ENCODE measurements at places on chromosomes 5 and 9.

- no peak for DNase-seq
These were observed 144.0 kb downstream of the CAAP1 start for GRCh38 chr9:26748449-26749058.

DNA sequence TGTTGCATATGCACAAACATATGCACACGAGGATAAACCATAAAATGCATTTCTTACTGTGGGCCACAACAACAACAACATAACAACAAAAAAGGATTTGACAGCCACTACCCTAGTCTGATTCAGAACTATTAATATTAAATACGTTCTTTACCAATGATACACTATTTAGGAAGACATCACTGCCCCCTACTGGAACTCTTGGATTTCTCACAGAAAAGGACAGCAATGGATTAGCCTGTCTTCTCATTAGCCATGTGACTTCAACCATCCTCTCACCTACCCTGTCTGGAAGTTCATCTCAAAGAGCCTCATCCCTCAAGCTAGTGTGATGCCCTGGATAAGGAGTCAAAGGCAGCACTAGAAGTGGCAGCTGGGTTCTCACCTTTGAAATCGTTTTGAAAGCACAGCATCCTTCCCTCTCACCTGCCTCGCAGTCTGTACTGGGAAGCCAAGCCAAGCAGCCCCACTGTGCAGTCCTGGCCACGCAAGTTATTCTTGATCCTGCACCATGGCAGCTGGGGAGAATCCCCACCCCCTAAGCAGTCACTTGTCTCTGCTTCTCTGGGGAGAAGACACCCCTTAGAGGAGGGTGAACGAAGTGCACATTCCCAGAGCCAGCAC is 64.6 kb downstream of the SH3TC2 start:
- no peak for DNase-seq

GRCh38 chr5:156191547-156191946 is 135.4 kb upstream of the SGCD start:
- DNase-seq = no peak

GRCh38 chr5:50727149-50727496 is 60.7 kb downstream of the PARP8 start:
- DNase-seq = no peak

GRCh38 chr5:81238460-81238859 is 5.3 kb downstream of the CKMT2 start:
- DNase-seq = no peak

- DNase-seq = no peak
These were observed 382.9 kb downstream of the MAT2B start for GRCh38 chr5:163888366-163888765.

GRCh38 chr5:173103411-173103810 is 40.9 kb upstream of the BNIP1 start:
- no peak for DNase-seq

DNA sequence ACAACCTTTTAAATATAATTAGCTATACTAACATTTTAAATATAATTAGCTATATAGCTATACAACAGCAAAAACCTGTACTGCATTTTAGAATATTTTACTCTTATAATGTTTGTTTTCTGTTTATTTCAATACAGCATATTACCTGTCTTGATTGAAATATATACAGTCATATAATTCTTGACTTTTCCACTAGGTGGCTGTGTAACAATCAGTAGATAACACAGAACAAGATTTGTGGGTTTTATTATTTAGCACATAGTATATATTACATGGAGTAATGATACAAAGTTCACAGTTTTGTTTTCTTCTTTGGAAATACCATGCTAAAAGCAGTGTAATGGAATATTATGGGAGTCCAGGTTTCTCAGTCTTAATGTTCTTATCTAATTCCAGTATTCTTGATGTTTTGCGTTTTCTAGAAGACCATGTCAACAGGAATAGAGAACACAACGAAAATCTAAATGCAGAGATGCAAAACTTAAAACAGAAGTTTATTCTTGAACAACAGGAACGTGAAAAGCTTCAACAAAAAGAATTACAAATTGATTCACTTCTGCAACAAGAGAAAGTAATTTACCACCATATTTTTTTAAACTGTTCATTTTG is 13.3 kb downstream of the HMMR start:
- DNase-seq = no peak

DNA sequence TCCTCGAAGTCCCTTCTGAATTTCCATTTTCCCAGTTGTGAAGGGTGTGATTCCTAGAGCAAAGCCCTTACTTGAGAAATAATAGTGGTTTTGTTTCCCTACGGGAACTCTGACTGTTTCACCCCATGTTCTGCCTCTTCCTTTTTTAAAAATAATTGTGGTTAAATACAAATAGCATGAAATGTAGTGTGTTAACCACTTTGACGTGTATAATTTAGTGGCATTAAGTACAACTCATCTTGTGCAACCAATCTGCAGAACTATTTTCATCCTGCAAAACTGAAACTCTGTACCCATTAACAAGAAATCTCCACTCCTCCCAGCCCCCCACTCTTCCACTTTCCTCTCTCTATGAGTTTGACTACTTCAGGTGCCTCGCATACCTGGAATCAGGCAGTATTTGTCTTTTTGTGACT is 35.6 kb upstream of the HAND1 start:
- peak; percentile 18 for DNase-seq

DNA sequence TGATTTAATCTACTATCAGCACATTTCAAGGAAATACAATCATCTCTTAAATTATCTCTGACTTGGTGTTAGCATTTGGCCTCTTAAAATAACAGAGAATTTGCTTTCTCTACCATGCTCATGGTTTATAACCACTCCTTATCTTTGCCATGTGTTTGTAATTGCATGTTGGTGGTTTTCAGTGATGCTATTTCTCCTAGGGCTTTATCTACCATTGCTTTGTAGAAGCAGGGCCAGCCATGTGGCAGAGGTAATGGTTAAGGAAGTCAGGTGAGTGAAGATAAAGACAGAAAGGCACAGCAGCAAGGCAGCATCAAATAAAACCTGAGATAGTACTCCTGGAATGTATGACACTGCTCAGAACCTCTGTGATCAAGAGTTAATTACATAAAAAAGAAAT is 206.2 kb downstream of the FER start:
- DNase-seq = no peak

- peak; percentile 84 for DNase-seq
These were observed 203.5 kb upstream of the HAPLN1 start for GRCh38 chr5:83924171-83924570.

- no peak for DNase-seq
These were observed 102.7 kb upstream of the MVB12B start for GRCh38 chr9:126223798-126224531.

GRCh38 chr9:125587819-125588460 is 119.1 kb downstream of the MAPKAP1 start:
- DNase-seq = no peak

All from fibroblast of skin of left quadriceps (primary cell).